ENCODE measurements at places on chromosomes 1 and 21.

- no peaks in the 10 kb centered on the region for H3K27me3 ChIP-seq
- H3K4me1 ChIP-seq = no peaks in the 10 kb centered on the region
- no peak overlapping the region for H3K27ac ChIP-seq
- no peak for DNase-seq
- no peaks in the 10 kb centered on the region for H3K36me3 ChIP-seq
Measured at GRCh38 chr1:97506368-97506767, 414.5 kb downstream of the DPYD start.

- H3K36me3 ChIP-seq = no peaks in the 10 kb centered on the region
- H3K4me3 ChIP-seq = no peak overlapping the region
- H3K4me1 ChIP-seq = no peaks in the 10 kb centered on the region
- DNase-seq = no peak
- H3K27ac ChIP-seq = no peak overlapping the region
Measured at GRCh38 chr21:33964706-33965325, 49.2 kb upstream of the ATP5PO start.

DNA sequence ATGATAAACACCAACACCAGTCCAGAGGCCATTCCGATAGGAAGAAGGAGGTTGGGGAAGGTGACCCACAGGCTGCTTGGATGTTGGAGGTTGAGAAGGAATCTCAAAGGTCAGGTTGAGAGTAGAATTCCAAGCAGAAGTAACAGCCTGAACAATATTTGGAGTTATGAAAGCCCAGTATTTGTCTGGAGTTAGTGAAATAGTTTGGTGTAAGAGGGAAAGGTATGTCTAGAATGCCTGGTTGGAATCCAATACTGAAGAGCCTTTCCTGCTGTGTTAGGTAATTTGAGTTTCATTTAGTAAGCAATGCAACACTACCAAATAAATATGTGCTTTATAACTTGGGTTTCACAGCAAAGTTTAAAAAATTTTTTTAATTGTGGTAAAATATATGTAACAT is 70.5 kb upstream of the MCOLN3 start:
- no peak for DNase-seq
- H3K36me3 ChIP-seq = no peaks in the 10 kb centered on the region
- H3K4me3 ChIP-seq = no peak overlapping the region
- no peaks in the 10 kb centered on the region for H3K27me3 ChIP-seq
- H3K4me1 ChIP-seq = no peaks in the 10 kb centered on the region
- H3K27ac ChIP-seq = no peak overlapping the region

DNA sequence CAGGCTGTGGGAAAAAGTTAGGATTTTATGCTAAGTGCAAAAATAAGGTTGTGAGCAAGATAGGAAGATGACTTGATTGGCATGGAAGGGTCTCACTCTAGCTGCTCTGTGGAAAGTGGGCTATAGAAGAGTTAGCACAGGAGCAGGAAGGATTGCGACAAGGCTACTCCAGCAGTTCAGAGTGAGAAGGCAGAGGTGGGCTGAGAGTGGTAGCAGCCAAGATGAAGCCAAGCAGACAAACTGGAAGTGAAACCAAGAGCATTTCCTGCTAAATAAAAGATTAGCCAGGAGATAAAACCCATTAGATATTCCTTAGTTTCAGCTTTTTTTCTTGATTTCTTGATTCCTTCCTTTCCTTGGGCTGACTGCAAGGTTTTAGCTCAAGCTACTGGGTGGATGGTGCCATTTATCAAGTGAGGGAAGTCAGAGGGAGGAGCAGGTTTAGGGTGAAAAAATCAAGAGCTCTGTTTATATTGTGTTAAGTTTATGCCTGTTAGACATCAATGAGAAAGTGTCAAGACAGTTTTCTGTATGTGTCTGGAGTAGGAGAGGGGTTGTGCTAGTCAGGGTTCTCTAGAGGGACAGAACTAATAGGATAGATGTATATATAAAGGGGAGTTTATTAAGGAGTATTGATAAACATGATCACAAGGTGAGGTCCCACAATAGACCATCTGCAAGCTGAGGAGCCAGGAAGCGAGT is 33.1 kb upstream of the ZNF644 start:
- H3K36me3 ChIP-seq = no peaks in the 10 kb centered on the region
- no peaks in the 10 kb centered on the region for H3K4me1 ChIP-seq
- no peaks in the 10 kb centered on the region for H3K27me3 ChIP-seq
- DNase-seq = no peak
- H3K4me3 ChIP-seq = no peak overlapping the region
- no peak overlapping the region for H3K27ac ChIP-seq

- H3K27ac ChIP-seq = no peak overlapping the region
- no peak for DNase-seq
- H3K4me1 ChIP-seq = no peaks in the 10 kb centered on the region
- H3K36me3 ChIP-seq = no peaks in the 10 kb centered on the region
- no peaks in the 10 kb centered on the region for H3K27me3 ChIP-seq
Measured at GRCh38 chr1:230375780-230376179, 50.4 kb downstream of the PGBD5 start.

DNA sequence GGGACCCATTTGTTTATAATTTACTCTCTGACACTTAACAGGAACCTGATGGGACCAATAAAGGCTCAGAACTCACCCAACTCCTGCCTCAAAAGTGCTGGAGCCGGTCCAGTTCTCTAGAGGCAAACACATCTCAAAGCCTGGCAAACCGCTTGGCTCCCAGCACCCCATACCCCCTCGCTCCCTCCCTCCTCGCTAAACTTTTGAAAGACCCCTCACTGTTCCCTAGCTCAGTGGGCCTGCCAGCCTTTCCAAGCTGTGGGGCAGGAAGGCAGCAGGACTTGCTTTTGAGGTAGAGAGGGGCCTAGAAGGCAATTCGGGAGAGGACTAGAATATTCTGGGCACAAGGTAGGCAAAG is 40.2 kb downstream of the PAX7 start:
- no peaks in the 10 kb centered on the region for H3K4me1 ChIP-seq
- no peak overlapping the region for H3K27ac ChIP-seq
- no peak for DNase-seq
- H3K27me3 ChIP-seq = peaks cover 13% of the 10 kb centered on the region
- H3K36me3 ChIP-seq = no peaks in the 10 kb centered on the region
- H3K4me3 ChIP-seq = no peak overlapping the region
